SW 1271 (cell line): ENCODE measurements at places on chromosomes 1 and 21.

GRCh38 chr1:226692823-226693222 lies 46.3 kb downstream of the ITPKB start:
- no peak for DNase-seq

GRCh38 chr1:203216274-203217138 lies 13.0 kb downstream of the CHIT1 start:
- DNase-seq, result peak; percentile 32

GRCh38 chr1:35448344-35448801 lies 108.8 kb downstream of the KIAA0319L start:
- DNase-seq, result no peak

DNA sequence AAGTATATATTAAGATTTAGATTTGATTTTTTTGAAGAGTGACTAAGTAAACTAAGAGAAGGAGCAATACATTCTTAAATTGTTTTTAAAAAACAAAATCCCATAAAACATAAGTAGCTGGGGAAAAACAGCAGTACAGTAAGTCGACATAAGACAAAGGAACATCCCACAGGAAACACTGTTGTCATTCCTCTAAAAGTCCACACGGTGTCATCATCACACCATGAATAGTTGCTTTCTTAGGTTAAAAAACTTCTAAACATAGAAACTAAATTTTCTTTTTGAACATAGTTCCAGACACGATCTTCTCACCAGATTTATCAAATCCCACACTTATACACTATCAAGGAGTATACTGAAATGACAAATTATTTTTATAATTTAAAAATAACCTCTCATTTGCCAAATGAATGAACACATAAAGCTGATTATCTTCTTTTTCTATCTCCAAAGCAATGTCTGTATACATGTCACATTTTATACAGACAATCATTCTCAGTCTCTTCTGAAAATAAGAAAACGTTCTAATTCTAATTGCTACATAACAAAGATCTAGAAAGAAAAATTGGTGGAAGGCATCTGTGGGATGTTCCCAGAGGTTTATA lies 15.8 kb downstream of the ODF2L start:
- peak; percentile 75 for DNase-seq

DNA sequence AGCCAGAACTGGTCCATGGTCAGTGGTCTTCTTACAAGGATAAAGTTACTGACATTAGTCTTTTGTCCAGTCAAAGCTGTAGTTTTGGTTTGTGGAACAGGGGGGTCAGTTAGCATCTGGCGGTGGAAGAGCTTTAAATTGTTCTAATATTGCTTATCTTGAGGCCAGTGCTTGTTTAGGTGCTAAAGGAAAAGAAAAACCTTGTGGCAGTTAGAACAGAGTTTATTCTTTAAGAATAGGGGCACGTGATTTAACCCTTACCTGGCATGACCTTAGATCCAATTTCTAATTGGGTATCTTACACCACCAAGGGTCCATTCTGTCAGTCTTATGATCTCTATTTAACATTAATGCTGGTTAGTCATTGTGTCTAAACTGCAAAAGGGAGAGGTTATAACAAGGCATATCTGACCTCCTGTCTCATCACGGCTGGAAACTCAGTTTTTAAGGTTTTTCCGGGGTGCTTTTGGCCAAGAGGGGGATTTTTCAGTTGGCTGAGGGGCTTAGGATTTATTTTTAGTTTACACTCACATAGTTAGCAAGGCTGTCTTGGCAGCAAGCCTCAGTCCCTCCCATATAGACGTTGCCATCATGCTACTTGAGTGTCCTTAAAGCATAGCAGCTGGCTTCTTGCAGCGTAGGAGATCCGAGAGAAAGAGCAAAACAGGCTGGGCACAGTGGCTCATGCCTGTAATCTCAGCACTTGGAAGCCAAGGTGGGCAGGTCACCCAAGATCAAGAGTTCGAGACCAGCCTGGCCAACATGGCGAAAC lies 60.1 kb upstream of the FAM89A start:
- no peak for DNase-seq

DNA sequence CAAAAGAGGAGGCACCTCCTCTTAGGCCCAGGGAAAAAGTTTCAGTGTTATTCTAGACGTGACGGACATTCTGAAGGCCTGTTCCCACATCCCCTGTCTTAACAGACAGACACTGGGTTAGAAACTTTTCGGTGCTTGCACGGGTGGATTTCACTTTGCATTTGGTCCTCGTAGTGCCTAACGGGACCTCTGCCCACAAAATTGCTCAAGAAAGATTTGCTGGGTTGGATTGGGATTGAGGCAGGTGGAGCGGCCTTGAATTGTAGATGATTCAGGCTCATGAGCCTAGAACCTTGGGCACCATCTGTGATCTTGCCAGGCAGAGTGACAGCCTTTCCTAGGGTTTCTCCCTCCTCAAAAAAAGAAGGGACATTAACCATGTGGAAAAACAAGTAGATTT lies 2.8 kb downstream of the PLA2G5 start:
- no peak for DNase-seq

GRCh38 chr1:76635784-76636183 lies 231.5 kb upstream of the ST6GALNAC5 start:
- DNase-seq, result no peak

GRCh38 chr1:217040711-217041455 lies 317.7 kb upstream of the ESRRG start:
- DNase-seq, result no peak

GRCh38 chr21:41761934-41762635 lies 4.8 kb downstream of the RIPK4 start:
- DNase-seq, result no peak
